ENCODE measurements at places on chromosomes 5 and 9.

DNA sequence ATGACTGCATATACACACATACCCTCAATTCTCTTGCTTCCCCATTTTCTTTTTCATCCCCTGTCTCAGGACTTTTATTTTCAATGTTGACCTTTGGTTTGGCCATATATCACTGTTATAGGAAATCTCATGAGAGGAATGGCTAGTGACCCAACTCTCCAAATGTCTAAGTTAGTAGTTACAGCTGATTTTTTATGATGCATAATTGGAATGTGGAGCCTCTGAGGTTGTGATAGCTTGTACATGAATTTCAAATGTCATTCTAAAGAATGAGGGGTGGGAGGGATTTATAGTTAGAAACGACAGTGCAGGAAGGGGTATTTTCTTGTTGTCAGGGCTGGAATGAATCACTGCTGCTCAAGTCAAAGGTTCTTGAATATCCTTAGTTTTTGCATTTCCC is 356.1 kb downstream of the NTRK2 start:
- no peak for DNase-seq

DNA sequence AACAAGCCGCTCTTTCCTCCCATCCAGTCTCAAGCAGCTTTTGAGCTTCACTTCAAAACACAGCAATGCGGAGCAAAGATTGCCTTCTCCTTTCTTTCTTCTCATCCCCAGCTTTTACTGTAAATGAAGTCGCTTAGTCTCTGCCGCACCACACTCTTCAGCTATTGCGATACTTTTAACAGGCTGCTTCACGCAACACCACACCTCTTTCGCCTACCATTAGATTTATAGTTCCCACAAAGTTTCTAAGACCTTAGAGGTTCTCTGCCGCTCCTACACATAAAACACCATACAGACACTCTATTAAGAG is 711 bp downstream of the PGGT1B start:
- no peak for DNase-seq

DNA sequence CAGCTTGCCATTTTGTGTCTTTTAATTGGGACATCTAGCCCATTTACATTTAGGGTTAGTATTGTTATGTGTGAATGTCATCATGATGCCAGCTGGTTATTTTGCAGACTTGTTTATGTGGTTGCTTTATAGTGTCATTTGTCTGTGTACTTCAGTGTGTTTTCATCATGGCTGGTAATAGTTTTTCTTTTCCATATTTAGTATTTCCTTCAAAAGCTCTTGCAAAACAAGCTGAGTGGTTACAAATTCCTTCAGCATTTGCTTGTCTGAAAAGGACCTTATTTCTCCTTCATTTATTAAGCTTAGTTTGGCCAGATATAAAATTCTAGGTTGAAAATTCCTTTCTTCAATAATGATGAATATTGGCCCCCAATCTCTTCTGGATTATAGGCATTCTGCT is 28.5 kb upstream of the TNFSF15 start:
- DNase-seq: no peak

GRCh38 chr5:52943808-52944207 is 45.3 kb upstream of the ITGA2 start:
- no peak for DNase-seq

GRCh38 chr5:43603344-43604217 is 601 bp downstream of the NNT start:
- DNase-seq: peak; percentile 87

All from NCI-H1417 (cell line).